ENCODE measurements at places on chromosomes 16 and 17.
A peak's percentile ranks its signal among the peaks of the same experiment; 100 is the strongest.

GRCh38 chr16:2855536-2855935 is 2.4 kb downstream of the PRSS22 start:
- no peak overlapping the region for H3K27ac ChIP-seq
- H3K36me3 ChIP-seq: no peaks in the 10 kb centered on the region
- H3K4me3 ChIP-seq: no peak overlapping the region
- no peaks in the 10 kb centered on the region for H3K4me1 ChIP-seq

DNA sequence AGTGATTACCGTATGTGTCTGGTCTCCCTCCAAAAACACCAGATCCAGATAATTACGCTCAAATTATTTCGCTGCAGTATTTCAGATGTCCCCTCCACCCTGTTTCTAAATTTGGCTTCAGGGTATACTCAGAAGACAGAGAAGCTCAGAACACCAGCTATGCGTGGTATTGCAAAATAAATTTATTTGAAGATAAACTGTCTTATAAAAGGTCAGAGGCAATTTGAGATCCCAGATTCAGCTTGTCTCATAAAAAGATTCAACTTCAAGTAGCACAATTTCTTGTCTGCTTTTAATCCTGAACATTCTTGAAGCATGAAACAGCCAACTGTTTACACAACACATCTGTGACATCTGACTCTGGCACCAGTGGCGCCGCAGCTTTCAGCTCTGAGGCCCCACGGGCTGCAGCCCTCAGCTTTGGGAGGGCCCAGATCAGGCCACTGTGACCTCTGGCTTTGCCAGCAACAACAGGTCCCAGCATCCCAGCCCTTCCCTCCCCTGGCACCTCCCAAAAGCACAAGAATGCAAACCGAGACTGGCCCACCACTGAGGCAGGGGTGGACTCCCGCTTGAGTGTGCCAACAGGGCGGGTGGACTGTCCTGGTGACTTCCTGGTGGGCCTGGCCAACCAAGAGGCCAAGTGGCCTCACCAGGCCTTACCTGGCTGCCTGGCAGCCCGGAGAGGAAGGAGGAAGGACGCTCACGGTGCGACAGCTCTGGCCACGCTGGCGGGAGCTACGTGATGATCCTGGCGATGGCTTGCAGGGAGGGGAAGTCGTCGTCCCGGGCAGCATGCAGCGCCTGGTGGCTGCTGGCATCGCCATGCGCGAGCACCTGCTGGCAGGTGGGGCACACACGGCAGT is 8.0 kb downstream of the SYNGR3 start:
- no peaks in the 10 kb centered on the region for H3K27me3 ChIP-seq
- H3K4me1 ChIP-seq: peaks cover 9% of the 10 kb centered on the region
- DNase-seq: no peak

GRCh38 chr17:65345261-65346005 is 208.3 kb downstream of the RGS9 start:
- no peaks in the 10 kb centered on the region for H3K36me3 ChIP-seq
- no peak for DNase-seq
- H3K4me1 ChIP-seq: no peaks in the 10 kb centered on the region
- H3K27ac ChIP-seq: peak overlapping the region; percentile 41

DNA sequence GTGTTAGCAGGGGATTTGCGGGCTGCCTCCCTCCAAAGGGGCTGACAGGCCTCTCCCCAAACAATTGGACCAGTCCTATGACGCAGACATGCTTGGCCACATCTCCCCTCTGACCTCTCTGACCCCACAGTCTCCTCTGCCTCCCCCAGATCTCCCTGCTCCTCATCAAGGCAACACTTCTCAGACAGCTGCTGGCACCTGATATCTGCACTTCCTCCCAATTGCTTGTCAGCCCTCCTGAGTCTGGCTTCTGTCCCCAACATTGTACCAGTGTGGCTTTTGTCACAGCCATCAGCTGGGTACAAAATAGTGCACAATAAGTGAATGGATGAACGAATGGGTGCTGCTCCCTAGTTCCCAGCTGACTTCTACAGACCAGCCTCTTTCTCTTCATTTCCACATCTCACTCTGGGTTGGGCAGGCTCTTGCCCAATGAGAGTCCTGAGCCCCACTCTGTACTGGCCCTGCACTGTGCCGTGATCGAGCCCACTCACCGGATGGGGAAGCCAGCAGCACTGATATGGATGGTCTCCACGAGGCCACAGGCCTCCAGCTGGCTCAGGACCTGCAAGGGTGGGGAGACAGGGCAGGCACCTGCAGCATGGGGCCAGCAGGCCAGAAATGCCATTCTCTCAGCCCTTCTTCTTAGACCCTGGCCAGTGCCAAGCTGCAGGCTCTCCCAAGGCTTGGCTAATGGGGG is 17.1 kb downstream of the ZNHIT3 start:
- H3K4me1 ChIP-seq: peaks cover 6% of the 10 kb centered on the region
- H3K27ac ChIP-seq: peak overlapping the region; percentile 25
- H3K36me3 ChIP-seq: peaks cover 37% of the 10 kb centered on the region
- H3K27me3 ChIP-seq: no peaks in the 10 kb centered on the region

DNA sequence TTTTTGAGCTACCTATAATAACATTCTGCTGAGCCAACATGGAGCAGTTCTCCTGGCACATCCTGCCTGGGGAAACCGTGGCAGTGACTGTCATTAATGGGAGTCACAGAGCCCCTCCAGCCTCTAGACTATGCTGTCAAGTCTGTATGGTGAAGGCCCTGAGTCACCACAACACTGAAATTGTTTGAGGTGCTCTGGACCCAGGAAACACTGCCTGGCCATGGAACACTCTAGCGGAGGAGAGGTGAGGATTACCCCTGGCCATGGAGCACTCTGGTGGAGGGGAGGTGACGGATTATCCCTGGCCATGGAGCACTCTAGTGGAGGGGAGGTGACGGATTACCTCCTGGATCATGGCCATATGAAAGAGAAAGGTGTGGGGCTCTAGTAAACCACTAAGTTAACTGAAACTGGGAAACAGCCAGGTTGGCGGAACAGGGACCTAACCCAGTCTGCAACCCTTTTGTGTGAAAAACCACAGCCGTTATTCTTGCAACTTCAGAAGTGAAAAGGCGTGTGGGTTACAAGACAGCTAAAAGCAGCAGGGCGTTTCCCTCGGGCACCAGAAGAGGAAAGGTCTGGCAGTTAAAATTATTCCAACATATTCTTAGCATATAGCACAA is 156.7 kb downstream of the KCNJ12 start:
- peak; percentile 16 for DNase-seq
- H3K36me3 ChIP-seq: peaks cover 24% of the 10 kb centered on the region
- peaks cover 22% of the 10 kb centered on the region for H3K4me1 ChIP-seq

- DNase-seq: no peak
- no peak overlapping the region for H3K27ac ChIP-seq
- peaks cover 6% of the 10 kb centered on the region for H3K27me3 ChIP-seq
- H3K4me1 ChIP-seq: no peaks in the 10 kb centered on the region
- H3K4me3 ChIP-seq: no peak overlapping the region
These were observed 75.5 kb upstream of the TBX2 start for GRCh38 chr17:61323909-61324868.

DNA sequence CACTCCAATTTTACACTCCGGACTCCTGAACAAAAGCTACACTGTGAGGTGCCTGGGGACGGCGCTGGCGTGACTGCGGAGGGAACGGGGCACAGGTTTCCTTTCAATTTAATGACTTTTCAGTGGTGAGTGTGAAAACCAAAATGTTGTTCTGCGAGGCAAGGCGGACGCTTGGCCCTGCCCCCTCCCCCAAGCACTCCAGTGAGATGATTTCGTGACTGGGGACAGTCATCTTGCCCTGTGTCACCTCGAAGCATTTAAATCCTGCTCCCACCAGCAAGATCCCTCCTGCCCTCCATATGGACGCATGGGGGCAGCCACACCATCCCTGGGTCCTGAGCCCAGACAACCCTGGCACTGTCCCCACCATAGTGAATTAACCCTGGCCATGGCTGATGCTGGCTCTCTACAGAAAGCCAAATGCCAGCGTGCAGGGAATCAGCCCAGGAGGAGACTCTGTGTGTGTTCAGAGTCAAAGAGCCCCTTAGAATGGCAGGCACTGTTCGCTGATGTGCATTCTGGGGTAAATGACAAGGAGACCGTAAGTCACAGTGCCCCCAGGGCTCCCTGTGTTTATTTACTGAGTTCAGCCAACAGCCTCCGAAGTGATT is 41.0 kb downstream of the C16orf95 start:
- peaks cover 2% of the 10 kb centered on the region for H3K36me3 ChIP-seq
- no peaks in the 10 kb centered on the region for H3K27me3 ChIP-seq
- peaks cover 9% of the 10 kb centered on the region for H3K4me1 ChIP-seq
- no peak for DNase-seq

DNA sequence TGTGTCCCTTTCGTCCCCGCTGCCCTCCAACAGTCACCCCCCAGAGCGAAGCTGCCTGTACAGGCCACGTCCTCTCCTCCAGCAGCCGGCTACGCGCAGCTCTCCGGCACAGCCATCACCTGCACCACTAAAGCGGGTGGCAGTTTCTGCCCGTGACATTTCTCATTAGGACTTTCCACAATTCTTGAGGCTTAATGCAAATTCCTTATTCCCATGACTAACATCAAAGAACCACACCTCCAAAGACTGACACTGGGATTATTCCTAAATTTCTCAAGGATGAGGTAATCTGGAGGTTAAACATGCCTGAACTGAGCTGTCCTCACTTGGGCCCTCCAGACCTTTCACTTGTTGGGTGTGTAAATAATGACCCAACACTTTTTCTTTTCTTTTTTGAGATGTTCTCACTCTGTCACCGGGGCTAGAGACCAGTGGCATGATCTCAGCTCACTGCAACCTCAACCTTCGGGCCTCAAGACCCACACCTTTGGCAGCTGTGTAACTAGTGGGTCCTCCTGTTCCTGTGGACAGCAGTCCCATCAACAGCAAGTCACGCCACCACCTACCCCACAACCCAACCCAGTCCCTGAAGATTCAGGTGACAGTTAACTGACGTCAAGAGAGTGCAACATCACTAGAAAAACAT is 11.7 kb downstream of the ANKRD11 start:
- no peak for DNase-seq
- peaks cover 83% of the 10 kb centered on the region for H3K4me1 ChIP-seq
- peaks cover 28% of the 10 kb centered on the region for H3K36me3 ChIP-seq
- peak overlapping the region; percentile 60 for H3K4me3 ChIP-seq
- peak overlapping the region; percentile 84 for H3K27ac ChIP-seq

DNA sequence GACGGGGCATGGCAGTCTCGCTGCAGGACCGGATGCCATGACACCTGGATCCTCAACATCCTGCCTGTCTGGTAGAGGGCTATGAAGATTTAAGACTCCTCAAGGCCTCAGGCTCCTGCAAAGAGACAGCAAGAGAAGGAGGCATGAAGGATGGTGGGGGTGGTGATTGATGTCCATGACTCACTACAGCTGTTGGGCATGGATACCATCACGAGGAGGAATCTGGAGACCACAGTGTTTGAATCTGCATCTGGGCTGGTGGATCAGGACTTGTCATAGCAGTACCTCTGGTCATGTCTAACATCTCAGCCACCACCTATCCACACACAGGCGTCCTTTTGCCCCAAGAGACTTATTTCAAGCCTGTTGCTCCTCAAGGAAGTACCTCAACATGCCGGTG is 50.2 kb upstream of the WSCD1 start:
- DNase-seq: no peak
- H3K4me1 ChIP-seq: no peaks in the 10 kb centered on the region
- H3K4me3 ChIP-seq: no peak overlapping the region
- no peak overlapping the region for H3K27ac ChIP-seq

DNA sequence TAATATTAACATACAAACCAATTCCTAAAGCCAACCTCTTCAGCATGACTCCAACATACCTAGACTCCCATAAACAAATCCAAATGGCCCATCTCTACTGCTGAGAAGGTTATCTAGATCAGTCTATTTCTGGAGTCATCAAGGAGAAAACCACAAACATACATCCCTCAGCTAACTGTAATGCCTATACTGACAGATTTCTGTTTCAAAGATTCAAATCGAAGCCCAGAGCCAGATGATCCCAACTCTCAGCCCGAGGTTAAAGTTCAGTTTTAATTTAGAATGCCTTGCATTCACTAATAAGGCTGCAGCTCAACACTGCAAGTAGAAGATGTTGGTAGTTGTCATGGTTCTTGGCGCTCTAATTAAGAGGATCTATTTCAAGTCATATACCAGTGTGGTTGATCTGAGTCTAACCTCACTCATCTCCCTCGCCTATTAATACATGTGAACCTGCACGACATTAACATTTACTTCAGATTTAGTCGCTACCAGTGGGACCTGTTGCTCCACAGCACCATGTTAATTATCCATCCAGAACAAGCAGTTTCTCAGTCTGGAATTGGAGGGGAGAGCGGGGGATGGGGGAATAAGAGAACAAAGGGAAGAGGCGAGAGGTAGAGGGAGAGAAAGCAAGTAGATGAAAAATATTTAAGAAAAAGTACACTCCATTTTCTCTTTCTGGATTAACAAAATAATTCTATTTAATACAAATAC is 15.4 kb downstream of the PHF12 start:
- no peak overlapping the region for H3K4me3 ChIP-seq
- no peaks in the 10 kb centered on the region for H3K27me3 ChIP-seq
- peaks cover 29% of the 10 kb centered on the region for H3K36me3 ChIP-seq
- H3K27ac ChIP-seq: no peak overlapping the region
- H3K4me1 ChIP-seq: peaks cover 62% of the 10 kb centered on the region

DNA sequence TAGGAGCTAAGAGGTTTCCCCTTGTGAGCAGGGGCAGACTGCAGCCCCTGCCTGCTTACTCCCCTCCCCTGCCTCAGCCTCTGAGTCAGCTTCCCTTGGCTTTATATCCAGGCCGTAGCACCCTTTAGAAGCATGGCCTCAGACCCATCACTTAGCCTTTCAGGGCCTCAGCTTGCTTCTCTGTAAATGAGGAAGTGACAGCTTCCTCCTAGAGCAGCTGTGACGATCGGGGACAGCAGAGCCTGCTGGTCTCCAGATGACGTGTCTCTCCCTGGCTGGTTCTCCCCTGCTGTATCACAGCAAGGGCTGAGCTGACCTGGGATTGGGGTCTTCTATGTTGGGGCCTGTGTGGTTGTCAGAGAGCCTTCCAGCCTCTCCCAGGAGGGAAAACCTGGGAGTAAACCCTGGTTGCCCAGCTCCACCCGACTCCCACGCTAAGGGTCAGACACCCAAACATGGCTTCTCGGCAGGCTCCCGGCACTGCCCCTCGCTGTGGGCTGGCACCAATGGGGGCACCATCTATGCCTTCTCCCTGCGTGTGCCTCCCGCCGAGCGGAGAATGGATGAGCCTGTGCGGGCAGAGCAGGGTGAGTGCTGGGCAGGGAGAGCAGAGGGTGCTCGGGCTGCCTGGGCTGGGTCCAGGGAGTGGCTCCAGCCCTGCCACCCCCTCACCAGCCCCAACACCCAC is 16.3 kb upstream of the MYO15B start:
- H3K36me3 ChIP-seq: no peaks in the 10 kb centered on the region
- peak; percentile 40 for DNase-seq
- H3K4me1 ChIP-seq: peaks cover 5% of the 10 kb centered on the region
- no peak overlapping the region for H3K4me3 ChIP-seq
